CD14-positive monocyte (primary cell): ENCODE measurements at places on chromosomes 5 and 9.
A peak's percentile ranks its signal among the peaks of the same experiment; 100 is the strongest.

DNA sequence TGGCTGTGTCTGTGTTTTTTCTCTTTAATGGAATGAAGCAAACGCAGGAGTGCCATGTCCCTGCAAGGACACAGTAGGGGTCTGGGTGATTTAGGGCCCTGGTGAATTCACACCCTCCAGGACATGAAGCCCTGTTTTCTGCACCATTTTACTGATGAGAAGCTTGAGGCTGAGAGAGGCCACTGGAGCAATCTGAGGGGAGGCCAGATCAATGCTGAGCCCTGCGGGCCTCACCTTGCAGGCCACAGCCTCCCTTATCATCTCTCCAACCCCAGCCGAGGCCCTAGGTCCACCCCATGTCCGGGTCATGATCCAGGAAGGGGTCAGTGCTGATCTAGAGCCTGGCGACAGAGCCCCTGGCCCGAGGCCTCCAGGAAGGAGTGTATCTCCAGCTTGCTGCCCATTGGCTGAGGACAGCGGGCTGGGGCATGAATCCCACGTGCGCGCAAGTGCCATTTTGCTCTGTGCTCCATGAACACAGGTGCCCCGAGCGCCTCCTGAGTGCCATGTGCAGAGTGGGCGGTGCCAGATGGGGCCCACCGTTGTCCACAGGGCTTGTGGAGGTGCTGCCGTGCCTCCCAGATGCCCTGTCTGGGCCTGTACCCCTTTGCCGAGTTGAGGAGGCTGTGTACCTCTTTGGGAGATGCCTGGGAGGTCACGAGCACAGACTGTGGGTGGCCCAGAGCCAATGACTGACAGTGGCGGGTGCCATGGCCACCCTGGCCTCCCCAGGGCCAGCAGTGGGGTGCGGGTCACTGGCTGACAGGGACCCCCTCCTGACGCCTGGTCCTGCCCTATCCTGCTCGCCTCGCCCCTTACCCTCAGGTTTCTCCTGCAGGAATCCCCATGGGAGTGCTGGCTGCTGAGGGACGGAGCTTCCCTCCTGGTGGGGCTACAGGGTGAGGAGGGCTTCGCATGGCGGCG lies 32.3 kb upstream of the LPCAT1 start:
- no peak for DNase-seq

DNA sequence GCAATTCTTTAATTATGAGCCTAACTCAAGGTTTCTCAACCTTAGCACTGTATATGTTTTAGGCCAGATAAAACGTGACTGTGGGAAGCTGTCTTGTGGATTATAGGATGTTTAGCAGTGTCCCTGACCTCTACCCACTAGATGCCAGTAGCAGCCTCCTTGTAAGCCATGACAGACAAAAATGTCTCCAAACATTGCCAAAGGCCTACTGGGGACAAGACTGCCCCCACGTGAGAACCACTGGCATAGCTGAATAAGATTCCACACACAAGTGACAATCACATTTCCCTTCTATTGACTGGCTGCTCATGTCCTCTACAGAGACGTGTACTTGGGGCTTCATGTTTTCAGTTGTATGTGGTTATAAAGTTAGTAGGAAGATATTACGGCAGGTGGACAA lies 55.4 kb downstream of the GOLM1 start:
- peak; percentile 13 for DNase-seq

DNA sequence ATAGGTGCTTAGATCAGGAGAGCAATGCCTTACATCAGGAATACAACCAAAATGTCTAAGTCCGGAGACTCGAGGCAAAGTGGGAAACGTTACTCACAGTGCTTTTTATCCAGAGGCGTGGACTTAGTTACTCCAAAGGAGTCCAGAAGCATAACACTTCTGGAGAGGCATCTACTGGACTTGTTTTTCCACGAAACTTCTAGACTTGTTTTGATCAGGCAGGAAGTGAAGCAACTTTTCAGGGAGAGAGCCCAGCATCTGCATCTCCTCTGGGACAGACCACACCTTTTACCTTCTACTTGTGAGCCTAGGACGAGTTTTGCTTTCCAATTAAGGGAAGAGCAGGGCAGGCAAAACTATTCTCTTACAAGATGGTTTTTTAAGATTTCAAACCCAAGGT lies 1.2 kb upstream of the TJP2 start:
- DNase-seq = no peak

DNA sequence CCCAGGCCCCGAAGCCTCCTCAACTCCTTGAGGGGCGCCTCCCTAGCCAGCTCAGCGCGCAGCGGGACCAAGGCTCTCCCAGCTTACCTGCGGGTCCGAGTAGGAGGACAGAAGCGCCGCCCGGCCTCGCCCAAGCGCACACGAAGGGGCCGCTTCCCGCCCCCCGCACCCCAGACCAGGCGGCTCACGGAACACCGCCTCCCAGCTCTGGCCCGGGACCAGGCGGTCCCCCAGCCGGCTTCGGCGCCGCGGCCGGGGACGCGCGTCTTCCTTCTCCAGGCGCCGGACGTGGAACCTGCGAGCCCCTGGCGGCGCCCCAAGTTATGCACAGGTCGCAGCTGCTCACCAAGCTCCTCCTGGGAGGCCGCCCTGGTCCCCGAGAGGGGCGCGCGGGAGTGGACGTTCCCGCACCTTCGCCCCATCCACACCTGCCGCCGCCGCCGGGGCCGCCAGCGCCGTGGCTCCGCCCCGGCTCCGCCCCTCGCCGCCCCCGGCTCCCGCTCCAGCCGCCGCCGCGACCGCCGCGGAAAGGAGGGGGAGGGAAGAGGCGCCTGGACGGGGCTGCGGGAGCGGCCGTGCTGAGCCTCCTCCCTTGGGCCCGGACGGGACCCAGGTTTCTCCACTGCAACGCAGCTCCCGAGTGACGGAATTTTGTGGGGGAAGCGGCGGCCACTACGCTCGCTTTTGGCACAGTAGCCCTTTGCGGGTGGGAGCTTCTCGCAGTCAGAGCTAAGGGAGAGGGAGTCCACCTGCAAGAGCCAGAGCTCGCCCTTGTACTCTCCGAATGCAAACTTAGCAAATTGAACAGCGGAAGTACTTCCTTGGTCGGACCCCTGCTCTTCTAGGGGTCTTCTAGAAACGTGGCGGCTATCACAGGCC lies 77.5 kb upstream of the IFNE start:
- DNase-seq = peak; percentile 13

DNA sequence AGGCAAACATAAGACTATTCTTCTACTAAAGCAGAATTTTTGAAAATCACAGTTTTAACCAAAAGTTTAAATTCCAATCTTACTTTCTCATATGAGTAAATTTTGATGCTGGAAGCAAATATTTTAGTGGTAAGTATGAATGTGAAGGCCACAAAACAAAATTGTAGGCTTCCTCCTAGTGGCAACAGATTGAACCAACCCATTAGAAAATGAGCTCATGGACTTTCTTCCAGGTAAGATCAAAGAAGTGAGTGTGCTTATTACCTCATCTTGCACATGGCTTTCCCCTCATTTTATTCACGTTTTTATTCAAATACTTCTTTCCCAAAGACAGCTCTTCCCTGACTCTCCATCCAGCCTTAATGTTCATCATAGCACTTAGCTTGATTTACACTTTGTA lies 16.5 kb upstream of the RLN2 start:
- no peak for DNase-seq
